Stimulated activated CD8-positive, alpha-beta memory T cell treated with anti-CD3 and anti-CD28 coated beads, Interleukin-12 subunit alpha, Interleukin-12 subunit beta, amount 100 ng/mL, for 4 hours (primary cell): ENCODE measurements at places on chromosomes 16 and 17.
A peak's percentile ranks its signal among the peaks of the same experiment; 100 is the strongest.

DNA sequence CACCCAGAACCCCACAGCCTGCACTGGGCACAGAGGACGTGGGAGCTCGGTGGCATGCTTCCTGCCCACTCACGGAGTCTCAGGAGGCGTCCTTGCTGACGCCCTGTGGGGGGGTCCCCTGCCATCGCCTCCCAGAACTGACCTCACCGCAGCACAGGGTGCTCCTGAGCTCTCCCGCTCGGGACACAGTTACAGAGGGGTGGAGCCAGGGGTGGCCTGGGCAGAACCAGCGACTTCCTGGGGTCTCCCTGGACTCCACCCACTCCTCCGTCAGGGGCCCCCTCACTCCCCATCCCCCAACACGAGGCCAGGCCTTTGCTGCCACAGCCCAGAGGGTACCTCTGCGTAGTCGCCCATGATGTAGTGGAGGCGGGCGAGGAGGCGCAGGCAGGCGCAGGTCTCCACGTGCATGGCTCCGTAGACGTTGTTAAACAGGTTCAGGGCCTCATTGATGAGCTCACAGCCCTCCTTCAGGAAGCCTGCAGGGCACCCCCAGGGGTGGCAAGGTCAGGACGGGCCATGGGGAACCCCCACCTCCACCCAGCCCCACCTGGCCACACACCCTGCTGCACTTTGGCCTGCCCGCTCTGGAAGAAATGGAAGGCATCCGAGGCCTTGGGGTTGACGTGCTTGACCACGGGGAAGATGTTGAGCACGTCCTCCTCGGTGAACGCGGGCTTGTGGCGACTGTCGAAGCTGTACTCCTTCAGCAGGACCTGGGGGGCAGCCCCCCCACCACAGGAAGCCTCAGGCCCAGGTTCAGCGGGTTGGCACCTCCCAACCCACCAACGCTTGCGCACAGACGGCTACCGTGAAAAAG lies 17.8 kb downstream of the CLUH start:
- DNase-seq = no peak

GRCh38 chr17:61461586-61461966 lies 9.4 kb downstream of the TBX4 start:
- no peak for DNase-seq

DNA sequence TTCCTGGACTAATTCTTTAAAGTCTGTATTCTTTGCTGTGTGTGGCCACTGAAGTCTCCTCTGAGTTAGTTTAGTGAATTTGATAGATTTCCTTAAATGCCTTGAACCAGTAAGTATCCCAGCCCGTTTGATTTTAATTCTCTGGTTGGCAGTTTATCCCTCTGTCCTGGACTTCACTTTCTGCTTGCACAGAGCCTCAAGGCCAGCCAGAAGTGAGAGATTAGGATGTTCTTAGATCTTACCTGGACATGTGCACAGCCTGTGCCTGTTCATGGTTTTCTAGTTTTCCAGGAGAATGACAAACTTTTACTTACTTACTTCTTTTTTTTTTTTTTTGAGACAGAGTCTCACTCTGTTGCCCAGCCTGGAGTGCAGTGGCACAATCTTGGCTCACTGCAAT lies 10.8 kb upstream of the SLC38A7 start:
- no peak for DNase-seq

GRCh38 chr16:61908426-61908825 lies 127.8 kb downstream of the CDH8 start:
- no peak for DNase-seq

- no peak for DNase-seq
These were observed 2.0 kb downstream of the TBC1D10B start for GRCh38 chr16:30368122-30368791.

DNA sequence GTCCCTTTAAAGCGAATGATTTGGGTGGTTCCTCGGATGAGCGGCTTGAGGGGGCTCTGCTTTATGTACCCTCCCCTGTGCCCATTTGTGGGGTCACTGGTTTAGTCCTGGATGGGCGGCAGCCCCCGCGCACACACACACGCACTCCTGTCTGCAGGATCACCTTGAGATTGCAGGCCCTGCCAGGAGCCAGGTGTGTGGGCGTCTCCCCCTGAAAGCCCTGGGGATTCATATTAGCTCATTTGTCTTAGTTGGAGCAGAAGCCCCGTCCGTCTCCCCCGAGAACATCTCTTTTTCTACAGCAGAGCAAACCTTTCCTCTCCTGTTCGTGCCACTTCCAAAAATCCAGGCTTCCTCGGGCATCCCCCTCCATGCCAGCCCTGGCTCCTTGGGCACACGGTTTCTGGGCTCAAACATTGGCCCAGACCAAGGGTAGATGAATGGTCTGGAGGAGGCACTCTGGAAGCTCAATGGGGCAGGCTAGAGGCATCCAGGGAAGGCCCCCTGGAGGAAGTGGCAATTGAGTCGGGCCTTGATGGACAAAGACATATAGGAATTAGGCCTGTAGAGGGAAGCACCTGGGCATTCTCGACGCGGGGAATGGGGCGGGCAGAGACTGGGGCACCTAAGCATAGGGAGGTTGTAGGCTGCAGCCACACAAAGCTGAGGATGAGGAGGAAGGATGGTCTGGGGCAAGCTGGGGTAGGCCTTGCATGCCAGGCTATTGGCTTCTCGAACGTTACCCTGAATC lies 218.5 kb upstream of the GSE1 start:
- no peak for DNase-seq

- no peak for DNase-seq
These were observed 41.4 kb upstream of the ABR start for GRCh38 chr17:1221209-1221608.

DNA sequence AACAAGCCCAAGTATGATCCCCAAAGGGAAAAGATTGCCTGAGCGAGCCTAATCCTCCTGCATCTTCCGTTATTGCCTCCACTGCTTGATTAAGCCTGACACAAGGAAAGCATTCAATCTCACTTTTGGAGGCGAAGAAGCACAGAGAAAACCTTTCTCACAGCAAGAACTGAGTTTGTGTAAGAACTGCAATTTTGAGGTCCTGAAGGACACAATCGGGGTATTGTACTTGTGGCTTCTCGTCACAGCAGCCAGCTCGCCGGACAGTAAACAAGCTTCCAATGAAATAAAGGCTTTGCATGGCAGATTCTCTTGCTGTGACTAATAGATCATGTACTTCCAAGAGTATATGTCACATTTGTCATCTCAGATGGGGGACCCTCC lies 18.7 kb upstream of the FOXF1 start:
- DNase-seq = no peak

DNA sequence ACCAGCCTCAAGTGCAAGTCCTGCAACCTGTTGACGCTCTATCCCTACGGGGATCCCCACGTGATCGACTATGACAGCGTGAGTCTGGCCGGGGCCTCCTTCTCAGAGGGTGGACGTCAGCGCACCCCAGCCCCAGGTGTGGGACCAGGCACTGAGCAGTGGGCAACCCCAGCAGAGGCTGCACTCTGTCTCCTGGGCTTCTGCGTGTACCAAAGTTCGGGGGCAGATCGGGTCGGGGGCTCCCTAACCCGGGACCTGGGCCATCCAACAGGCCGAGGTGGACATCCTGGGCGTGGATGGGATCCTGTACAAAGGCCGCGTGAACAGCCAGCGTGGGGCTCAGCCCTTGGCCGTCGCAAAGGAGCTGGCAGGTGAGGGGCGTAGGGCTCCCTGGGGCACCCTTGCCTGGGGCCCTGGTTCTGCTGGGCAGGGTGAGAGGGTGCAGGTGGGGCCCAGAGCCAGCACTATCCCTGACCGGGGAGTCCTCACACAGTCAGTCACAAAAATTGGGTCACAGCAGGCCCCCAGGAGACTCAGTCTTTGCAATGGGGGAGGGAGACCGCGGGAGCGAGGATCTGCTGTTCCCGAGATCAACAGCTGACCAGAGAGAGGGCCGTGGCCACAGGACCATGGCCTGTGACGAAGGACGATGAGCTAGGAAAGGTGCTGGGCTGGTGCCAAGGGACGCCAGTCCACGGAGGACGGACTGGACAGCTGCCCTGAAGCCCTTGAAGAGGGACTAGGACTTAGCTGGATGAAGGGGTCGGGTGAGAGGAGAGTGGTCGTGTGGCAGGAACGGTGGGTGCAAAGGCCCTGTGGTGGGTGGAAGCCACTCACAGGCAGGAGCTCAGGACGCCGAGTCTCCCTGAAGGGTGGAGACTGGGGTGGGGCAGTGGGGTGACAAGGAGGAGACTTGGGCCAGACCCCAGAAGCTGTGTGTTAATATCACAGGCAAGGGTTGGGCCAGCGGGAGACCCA lies 20.0 kb downstream of the UBALD1 start:
- no peak for DNase-seq

- no peak for DNase-seq
These were observed 10.2 kb downstream of the PIK3R5 start for GRCh38 chr17:8955021-8955959.

- no peak for DNase-seq
These were observed 8.6 kb upstream of the CHST6 start for GRCh38 chr16:75503801-75504200.

GRCh38 chr17:38354466-38354865 lies 2.8 kb downstream of the SOCS7 start:
- no peak for DNase-seq

- no peak for DNase-seq
These were observed 573 bp downstream of the CHST6 start for GRCh38 chr16:75494661-75495075.

GRCh38 chr17:48961516-48962233 lies 6.7 kb downstream of the GIP start:
- DNase-seq = no peak

DNA sequence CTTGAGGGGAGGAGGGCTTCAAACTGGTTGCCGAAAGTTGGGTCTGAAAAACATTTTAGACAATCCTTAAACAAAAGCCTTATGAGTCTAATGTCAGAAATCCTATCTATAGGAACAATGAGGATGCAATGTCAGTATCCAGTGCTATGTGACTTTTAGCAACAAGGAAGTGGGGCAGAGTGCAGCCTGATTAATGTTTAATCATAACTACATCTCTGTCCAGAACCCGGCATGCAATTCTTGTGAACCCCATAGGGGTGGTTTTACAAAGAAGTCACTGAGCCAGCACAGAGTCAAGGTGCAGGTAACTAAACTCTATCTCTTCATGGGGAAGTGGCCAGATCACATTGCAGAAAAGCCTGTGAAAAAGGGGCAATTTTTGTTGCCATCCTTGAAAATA lies 267.5 kb downstream of the HS3ST4 start:
- no peak for DNase-seq

GRCh38 chr16:11658896-11659708 lies 9.2 kb upstream of the SNN start:
- DNase-seq = no peak

DNA sequence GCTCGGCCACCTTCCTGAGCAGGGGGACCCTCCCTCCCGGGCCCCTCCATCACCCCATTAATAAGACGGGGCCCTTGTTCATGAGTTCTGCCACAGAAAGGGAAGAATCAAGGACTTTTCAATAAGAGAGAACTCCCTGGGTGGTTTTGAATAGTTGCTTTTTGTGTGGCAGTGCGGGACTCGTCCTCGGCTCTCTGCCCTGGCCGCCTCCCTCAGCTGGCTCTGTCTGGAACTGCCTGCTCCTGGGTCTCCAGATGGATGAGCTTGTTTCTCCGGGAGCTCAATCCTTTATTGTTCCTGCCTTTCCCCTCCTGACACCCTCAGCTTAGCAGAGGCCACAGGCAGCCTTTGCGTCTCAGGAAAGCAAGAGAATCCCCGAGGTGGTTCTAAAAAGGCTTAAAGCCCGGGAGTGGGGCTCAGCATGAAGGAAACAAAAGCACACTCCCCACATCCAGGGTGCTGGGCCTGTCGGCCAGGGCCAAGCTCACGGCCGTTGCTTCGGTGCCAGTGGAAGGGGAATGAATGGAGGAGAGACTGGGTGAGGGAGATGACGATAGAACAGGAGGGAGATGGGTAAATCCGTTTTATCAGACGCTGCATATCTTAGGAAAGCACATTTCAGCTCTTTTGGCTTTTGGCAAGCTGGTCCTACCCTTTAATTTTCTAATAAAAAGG lies 60.2 kb downstream of the RAI1 start:
- DNase-seq = no peak

DNA sequence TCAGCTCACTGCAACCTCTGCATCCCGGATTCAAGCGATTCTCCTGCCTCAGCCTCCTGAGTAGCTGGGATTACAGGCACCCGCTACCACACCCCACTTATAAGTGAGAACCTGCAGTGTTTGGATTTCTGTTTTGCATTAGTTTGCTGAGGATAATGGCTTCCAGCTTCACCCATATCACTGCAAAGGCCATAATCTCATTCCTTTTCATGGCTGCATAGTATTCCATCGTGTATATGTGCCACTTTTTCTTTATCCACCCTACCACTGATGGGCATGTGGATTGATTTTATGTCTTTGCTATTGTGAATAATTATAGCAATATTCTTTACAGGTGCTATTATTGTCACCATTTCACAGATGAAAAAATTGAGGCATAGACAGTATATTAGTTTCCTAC lies 301.0 kb upstream of the MAF start:
- no peak for DNase-seq

DNA sequence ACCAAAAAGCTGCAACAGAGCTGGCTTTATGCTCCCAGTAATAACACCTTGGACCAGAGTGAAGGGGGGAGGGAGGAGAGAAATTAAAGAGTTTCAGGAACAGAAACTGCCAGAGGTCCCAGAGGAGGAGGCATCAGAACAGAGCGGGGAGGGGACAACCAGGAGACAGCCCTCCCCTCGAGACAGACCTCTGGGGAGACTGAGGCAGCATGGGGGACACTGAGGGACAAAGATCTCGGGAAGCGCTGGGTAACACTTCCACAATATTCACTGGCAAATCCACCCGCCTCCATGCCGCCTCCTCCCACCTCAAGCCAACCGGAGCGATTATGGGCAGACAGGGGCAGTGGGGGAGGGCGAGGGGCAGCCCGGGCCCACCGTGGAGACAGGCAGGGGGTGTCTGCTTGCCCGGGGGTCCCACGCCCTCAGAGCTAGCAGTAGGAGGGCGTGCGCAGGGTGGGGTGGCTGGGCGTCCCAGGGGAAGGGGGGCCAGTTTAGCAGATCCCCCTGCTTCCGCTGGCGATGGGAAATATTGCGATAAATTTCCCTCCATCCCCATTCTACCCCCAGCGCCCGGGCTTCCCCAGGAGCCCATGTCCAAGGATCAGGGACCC lies 1.2 kb downstream of the PCGF2 start:
- no peak for DNase-seq

DNA sequence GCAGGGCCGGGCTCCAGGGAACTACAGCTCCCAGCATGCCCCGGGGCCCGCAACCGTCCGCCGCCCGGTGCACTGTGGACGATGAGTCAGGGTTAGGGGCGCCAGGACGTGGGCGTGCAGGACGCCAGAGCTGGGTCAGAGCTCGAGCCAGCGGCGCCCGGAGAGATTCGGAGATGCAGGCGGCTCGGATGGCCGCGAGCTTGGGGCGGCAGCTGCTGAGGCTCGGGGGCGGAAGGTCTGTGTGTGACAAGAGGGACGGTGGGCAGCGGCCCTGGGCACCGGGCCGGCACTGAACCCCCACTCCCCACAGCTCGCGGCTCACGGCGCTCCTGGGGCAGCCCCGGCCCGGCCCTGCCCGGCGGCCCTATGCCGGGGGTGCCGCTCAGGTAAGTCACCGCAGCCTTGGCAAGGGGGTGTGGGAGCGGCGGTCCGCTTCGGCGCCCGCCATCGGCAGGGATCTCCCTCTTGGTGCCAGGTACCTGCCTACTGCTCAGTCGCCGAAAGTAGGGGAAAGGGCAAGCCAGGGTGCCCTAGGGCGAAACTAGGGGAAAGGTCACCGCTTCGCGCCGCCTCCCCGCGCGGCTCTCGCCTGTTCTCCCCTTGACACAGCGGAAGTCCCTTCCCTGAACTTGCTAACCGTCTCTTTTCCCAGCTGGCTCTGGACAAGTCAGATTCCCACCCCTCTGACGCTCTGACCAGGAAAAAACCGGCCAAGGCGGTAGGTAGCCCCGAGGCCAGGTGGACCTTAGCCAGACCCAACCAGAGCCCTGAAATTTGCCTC lies at the start of the genes ACADVL and DLG4:
ACADVL (plus strand) TSS at position 127 of the 781 bp plus-strand sequence; CDS start at position 174, 47 bp downstream.
DLG4 (minus strand) TSS at position 25 of the 781 bp plus-strand sequence.
- peak; percentile 67 for DNase-seq
